ENCODE measurements at places on chromosomes 4 and X.

DNA sequence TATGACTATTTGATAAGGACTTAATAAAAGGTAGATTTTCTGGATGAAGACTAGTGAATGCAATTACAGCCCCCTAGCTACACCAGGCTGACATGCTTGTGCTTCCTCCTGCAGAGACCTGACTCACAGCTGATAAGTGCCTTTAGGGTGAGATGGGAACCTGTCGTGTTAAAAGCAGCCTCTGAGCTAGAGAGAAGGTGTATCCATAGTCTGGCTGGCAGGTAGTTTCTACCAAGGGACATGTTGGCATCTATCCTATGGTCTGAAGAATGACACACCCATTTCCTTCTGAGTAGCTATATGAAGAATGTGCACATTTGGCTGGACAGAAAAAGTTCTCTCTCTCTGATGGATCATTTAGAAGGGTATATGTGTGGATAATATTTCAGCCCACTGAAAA is 64.1 kb downstream of the PARM1 start:
- no peak for DNase-seq

DNA sequence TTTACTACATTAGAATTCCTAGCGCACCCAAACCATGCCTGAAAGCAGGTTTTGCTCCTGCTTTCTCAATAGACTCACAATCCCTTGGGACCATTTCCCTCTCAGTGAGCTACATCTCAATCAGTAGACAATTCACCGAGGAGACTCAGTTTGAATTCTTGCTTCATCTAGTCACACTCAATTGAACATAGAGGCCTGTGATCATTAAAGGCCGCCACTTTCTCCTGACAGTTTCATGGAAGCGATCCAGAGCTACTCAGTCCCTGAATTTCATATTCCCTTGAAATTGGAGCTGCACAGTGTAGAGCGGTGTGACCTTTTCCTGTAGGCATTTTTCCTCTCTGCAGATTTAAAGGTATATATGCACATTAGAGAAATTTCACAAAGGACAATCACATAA is 193.9 kb upstream of the SPOCK3 start:
- no peak for DNase-seq

GRCh38 chr4:1458581-1458980 is 52.3 kb upstream of the NKX1-1 start:
- no peak for DNase-seq

DNA sequence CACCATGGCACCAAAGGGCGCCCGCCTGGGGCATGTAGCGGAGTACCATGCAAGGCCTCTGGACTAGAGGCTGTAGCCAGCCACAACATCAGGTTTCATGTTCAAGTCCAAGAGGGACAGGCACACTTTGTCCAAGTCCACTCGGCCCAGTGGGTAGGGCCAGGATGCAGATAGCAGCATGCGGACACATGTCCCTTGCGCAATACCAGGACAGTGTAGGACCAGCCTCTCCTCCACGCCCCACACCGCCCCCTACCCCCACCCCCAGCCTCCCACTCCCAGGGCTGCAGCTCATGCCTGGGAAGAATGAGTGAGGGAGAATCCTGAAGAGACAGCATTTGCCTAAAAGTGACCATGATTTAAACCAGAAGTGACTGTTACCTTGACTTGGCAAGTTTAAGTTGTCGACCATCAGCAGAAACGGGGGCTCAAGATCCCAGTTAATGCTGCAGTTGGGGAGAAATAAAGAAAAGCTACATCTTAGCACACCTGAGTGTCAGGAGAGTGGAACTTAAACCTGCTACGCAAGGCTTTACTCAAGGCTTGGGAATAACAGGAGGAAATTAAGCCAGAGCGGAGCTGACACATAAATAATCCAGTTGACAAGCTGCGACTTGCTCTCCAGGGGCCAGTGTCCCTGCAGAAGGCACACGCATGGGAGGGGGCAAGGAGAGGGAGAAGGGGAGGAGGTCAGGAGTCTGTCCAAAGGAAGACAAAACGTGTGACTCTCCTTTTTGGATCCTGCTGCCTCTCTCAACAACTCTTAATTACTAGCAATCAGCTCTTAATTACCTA is 221.7 kb downstream of the BCOR start:
- no peak for DNase-seq

DNA sequence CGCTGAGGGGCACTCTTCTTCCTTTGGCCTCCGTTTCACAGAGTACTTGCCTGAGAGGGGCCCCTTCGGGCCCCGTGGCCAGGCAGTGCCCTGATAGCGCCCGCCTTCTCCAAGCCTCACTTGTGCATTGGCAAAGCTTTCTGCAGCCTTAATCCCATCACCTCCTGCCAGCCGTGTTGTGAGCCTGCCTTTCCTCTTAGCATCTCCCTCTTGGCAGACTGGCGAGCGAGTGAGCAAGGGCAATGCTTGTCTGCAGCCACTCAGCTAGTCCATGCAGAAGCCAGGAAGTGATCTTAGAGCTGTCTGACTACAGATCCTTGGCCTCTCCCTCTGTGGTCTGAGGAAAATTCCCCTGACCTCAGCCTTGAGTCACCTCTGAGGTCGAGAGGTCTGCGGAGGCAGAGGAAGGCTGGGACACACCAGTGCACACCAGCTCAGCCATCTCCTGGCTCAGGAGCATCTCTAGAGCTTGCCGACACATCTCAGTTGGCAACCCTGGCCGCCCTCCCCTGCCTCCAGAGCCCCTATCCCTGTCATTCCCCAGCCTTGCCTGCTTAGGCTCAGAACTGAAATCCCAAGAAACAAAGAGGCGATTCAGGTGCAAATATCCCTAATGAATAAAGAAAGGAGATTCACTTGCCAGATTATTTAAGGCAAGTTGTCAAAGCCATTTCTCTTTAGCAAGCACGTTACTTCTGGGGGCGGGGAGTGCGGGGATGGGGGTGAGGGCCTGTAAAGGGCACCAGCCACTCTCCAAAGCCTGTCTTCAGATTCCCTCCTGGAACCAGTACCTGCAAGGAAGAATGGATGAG is 143.5 kb upstream of the MAMLD1 start:
- no peak for DNase-seq

DNA sequence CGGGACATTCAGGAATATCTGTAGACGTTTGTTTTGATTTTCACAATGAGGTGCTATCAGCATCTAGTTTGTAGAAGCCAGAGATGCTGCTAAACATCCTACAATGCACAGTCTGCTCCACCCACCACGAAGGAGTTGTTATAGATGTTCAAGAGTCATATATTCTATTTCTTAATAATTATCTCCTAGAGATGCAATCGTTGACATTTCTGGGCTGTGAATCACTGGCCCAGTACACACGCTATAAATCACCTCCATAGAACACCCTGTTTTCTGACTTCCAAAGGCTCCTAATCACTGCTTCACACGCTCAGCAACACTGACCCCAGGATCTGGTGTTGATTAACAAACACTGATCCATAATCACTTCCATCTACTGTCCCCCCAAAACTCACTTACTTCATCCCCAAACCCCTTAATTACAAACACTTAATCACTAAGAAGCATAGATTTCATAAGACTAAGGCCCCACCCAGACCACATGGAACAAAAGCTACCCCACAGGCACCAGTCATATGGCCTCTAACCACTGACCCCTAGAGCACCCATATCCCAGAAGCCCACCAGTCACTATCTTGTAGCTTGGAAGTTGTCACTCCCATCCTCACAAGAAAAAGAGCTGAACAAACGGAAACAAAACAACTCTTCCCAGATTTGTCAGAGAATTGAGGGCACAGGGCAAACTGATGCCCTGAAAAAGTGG is 31.7 kb upstream of the ZNF41 start:
- DNase-seq, result no peak

- DNase-seq, result peak; percentile 71
Observed at GRCh38 chr4:81142744-81143143, 72.3 kb downstream of the PRKG2 start.

DNA sequence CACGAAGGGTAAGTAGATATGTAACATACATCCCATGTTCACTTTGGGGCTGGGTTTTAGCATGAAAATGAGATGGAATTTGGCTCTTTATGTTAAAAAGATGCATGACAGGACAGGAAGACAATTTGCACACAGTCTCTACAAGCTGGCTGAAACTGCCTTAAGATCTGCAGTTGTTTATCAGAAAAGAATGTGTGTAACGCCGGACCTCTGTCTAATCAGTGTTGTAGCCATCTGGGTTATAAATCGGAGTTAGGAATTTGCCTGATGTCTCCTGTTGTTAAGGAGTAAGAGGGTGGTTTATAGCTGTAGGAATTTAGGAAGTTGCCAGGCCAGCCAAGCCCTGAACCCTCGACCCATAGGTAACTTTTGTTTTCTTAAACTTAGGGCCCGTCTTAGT is 562.9 kb upstream of the FAT1 start:
- no peak for DNase-seq

DNA sequence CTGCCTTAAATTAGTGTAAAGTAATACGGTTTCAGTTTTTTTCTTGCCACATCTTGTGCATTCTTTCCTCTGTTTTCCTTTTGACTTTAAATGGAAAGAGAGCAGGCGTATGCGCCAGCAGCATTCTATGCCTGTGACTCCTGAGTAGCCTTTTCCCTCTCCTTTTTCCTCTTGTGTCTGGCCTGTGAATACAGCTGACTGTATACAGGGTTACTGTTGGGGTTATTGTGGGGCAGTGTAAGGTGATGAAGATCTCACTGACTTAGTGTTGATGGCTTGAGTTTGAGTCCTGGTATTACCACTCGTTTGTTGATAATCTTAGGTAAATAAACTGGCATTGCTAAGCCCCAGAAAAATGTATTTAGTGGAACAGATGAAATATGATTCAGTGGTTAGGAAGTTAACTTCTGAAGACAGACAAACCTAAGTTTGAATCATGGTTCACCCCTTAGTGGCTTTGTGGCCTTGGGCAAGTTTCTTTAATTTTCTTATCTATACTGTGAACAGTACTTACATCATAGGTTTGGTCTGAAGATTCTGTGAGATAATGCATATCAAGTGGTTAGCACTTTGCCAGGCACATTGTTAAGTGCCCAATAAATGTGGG is 105.1 kb downstream of the FNIP2 start:
- no peak for DNase-seq

GRCh38 chr4:98905839-98906238 is 23.1 kb downstream of the EIF4E start:
- no peak for DNase-seq

GRCh38 chrX:131513159-131513914 is 30.5 kb upstream of the OR13H1 start:
- no peak for DNase-seq

- no peak for DNase-seq
Observed at GRCh38 chr4:139603576-139604410, 47.8 kb upstream of the SETD7 start.

- no peak for DNase-seq
Observed at GRCh38 chr4:6416518-6417286, 55.7 kb downstream of the PPP2R2C start.

GRCh38 chr4:149923736-149924135 is 108.1 kb upstream of the IQCM start:
- DNase-seq, result no peak
